Heart left ventricle (tissue), 16 donors: ENCODE measurements at places on chromosomes 7 and 10. TPM values are rescaled to one million over a fixed set of nuclear protein-coding genes. Genes with fewer than 3 reads are reported as not detected.

ASZ1 gene
- not detected for total RNA-seq

VAX1 gene
- not detected for total RNA-seq

DNA sequence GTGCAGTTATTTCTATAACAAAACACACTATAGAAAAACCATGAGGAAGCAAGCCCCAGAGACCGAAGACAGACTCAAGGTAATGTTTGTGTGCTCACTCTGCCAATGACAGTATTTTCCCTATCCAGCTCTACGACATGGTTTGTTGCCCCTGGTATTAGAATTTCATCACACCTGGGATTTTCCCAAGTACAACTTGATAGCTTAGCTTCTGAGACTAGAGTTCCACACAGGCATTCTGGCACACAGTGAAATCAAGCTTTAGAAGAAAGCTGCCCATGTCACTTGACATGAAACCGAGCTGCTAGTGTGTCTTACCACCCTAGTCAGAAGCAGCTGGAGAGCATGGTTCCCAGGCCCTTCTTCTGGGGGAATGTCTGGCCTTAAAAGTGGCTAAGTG lies 44.1 kb upstream of the AKR1E2 start:
- no peak for DNase-seq

DNA sequence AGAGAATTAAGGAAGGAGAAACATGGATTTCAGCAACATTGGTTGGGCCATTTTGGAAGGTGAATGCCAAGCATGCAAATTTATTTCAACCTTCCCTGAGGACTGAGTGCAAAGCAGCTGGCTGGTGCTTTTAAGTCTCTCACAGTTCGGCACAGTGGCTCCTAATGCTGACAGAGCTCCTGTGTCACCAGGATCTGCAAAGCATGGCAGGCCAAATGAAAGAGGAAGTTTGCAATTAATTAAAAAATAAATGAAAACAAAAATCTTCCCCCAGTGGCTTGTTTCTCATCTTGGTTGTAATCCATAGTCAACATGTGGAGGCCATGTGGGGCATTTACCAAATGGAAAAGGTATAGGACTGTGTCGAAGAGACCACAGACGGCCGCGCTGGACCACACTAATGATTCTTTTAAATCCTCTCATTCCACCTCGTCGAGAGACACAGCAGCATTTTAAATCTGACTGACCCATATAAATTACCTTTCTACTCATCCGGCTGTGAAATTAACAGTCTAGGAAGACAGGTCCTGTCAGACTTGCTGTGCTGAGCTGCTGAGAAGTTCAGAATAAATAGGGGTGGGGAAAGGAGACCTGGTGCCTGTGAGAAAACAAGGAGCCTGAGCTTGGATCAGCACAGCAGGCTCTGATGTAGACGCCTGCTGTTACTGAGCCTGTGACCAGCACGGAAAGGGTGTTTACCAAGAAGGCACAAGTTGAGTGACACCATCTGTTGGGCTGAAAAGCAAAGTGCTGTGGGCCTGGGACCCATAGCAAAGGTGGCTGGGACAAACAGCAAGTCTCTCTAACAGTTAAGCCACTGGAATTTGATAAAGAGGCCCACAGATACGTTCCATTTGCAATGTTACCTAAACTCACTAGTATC lies 136.0 kb upstream of the COL1A2 start:
- no peak for DNase-seq

GAD2 gene
- total RNA-seq, result not detected

ANKRD2 gene
- total RNA-seq, result 75.7 TPM

GRCh38 chr7:151813445-151813844 lies 63.5 kb downstream of the PRKAG2 start:
- DNase-seq, result no peak

GRCh38 chr7:116561697-116562483 lies 37.1 kb downstream of the CAV1 start:
- DNase-seq, result no peak

XRCC2 gene
- 0.36 TPM for total RNA-seq

DNA sequence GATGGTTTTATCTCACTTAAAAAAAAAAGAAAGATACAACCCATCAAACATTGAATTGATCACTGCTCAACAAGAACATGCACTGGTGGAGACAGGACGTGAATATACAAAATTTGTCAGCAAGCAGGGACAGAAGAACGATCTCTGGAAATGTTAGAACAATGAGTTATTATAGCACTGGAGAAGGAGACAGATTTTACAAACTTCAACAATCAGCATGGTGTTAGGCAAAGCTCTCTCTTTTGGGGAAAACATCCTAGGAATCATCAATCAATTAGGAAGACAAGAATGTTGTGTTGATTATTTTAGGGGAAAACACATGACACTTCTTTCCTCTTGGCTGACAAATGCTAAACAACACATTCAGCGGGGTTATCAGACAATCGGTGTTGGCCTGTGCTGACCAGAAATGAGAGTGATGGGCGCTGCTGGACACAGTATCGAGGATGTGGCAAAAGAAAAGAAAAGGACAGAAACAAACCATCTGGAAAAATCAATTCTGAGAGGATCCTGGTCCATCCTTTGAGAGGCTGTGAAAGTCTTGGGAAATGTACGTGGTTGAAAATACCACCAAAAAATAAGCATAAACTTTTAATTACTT lies 103.9 kb downstream of the RAPGEF5 start:
- DNase-seq, result no peak

- DNase-seq, result no peak
These were observed 126.5 kb upstream of the UNC5B start for GRCh38 chr10:71085689-71086438.

TPST1 gene
- 3.7 TPM for total RNA-seq

GRCh38 chr7:21617916-21618390 lies 75.1 kb downstream of the DNAH11 start:
- DNase-seq, result peak; percentile 84

- no peak for DNase-seq
These were observed 54.3 kb downstream of the GDI2 start for GRCh38 chr10:5758927-5759326.

GRCh38 chr7:125255810-125256209 lies 326.2 kb upstream of the POT1 start:
- DNase-seq, result no peak

DNA sequence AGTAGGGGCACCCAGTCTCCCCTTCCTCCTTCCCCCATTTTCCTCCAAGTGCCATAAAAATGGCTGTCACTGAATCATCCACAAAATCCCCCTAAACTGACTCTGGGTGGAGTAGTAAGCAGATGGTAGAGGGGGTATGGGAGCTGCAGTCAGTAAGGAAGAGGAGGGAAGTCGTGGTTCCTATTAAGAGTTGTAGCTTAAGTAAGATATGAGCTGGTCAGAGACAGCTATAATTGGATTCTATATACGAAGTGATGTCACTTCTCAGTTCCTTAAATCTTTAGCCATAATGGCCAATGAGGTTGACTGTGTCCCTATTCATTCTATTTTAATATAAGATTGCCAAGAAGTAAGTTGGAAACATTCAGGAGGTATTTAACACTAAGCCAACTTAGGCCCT lies 131.7 kb downstream of the SLC16A9 start:
- no peak for DNase-seq

HOXA2 gene
- 0.57 TPM for total RNA-seq

GRCh38 chr10:110847374-110847773 lies 24.4 kb upstream of the PDCD4 start:
- DNase-seq, result no peak

DNA sequence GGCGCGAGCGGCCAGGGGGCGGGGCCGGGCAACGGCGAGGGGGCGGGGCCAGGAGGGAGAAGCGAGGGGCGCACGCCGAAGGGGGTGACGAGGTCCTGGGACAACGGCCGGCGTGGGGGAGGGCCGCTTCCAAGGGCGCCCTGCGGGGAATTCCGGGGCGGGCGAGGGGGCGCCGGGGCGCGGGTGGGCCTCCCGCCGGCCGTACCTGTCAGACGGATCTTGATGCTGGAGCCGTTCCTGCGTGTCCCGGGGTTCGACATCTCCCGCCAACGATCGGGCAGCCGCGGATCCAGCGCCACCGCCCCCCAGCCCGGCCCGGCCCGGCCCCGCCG lies 421 bp downstream of the SMURF1 start:
- DNase-seq, result no peak

GLI3 gene
- 5.7 TPM for total RNA-seq

TMEM168 gene
- 16.9 TPM for total RNA-seq

PAPSS2 gene
- total RNA-seq, result 9.4 TPM

GRCh38 chr10:30398788-30399187 lies 35.2 kb upstream of the MAP3K8 start:
- no peak for DNase-seq

DNA sequence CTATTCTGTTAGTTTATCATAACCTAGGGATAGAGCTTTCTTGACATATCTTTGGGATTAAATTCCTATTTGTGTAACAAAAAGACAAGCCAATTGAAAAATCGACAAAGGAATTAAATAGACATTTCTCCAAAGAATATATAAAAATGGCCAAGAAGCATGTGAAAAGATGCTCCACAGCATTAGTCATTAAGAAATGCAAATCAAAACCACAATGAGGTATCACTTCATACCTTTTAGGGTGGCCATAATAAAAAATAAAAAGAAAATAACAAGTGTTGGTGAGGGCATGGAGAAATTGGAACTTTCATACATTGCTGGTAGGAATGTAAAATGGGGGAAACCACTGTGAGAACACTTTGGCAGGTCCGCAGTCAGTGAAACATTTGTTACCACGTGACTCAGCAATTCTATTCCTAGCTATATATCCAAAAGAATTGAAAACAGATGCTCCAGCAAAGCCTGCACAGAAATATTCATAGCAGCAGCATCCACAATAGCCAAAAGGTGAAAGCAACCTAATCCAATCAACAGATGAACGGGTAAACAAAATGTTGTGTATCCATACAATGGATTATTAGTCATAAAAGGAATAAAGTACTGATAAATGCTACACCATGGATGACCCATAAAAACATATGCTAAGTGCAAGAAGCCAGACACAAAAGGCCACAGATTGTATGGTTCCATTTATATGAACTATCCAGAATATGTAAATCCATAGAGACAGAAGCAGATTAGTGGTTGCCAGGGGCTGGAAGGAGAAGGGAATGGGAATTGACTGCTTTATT lies 20.5 kb downstream of the SPAG6 start:
- DNase-seq, result no peak

- no peak for DNase-seq
These were observed 33.6 kb downstream of the RHEB start for GRCh38 chr7:151486074-151486473.

DNA sequence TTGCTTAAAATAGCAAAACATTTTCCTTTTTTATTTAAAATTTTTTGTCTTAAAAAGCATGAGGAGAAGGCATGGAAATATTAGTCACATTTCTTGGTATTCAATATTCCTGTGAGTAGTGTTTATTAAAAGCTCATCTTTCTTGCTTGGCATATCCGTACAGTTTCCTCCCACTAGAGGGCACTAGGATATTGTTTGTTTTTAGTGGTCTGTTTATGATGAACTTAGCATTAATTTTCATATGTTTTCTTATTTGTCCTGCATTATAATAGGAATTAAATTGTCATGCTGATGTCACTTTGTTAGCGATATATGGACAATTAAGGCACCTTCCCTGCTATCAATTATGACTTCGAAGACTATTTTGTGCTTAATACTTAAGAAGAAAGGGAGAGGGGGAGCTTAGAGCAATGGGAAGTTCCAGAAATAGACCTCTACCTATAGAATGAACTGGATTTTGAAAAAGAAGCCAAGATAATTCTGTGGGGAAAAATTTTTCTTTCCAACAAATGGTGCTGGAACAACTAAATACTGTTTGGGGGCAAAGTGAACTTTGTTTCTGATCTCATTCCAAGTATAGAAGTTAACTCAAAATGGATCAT lies 91.0 kb upstream of the STRIP2 start:
- no peak for DNase-seq

- DNase-seq, result no peak
These were observed 473.6 kb upstream of the C7orf33 start for GRCh38 chr7:148116829-148117403.

DNA sequence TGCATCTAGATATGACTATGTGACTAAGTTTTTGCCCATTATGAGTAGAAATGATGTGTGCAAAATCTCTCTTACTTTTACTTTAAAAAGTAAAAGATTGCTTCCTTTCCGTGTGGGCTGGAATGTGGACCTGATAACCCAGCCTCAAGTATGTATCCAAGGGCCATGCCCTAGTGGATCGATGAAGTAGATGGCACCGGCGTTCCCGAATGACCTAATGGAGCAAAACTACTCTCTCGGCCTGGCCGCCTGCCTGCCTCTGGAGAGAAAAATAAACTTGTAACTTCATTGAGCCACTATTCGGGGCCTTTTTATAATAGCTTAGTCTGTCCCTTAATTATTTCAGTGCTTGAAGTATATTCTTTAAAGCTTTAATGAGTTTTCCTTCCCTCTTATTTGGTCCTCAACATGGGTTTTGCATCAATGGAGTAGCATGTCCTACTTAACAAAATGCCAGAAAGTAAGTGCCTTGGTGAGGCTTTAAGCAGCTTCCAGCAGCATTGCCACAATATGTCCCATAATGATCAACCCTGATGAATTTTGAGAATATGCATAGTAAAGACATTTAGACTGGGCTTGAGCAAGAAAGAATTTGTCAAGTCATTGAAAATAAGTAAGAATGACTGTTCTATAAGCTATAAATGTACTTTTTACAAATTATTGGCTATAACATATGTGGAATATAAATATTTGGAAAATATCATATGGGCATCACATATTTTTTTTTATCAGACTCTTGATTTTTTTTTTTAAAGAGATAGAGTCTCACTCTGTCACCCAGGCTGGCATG lies 61.4 kb downstream of the PLXDC2 start:
- peak; percentile 15 for DNase-seq

- DNase-seq, result no peak
These were observed 19.9 kb downstream of the AKR1C2 start for GRCh38 chr10:4983615-4984216.

- no peak for DNase-seq
These were observed 157.2 kb upstream of the TNRC18 start for GRCh38 chr7:5580714-5581395.

ASIC3 gene
- 4.3 TPM for total RNA-seq

PIP4K2A gene
- total RNA-seq, result 14.8 TPM

GRCh38 chr10:75076348-75076747 lies 35.1 kb upstream of the SAMD8 start:
- DNase-seq, result no peak

- no peak for DNase-seq
These were observed 704.0 kb upstream of the IGFBP3 start for GRCh38 chr7:46625032-46625431.

- no peak for DNase-seq
These were observed 260.5 kb upstream of the PITRM1 start for GRCh38 chr10:3433131-3433530.
